PC-3 (cell line): ENCODE measurements at places on chromosomes 6 and 20. TPM values are rescaled to one million over a fixed set of nuclear protein-coding genes. Genes with fewer than 3 reads are reported as not detected.

The LTV1 gene
- total RNA-seq, result 20.7 and 25.1 TPM in 2 replicates

The C6orf52 gene
- 0.80 TPM in 1 of 2 replicates, not detected in the other for total RNA-seq

The MOXD1 gene
- total RNA-seq, result 5.0 and 9.9 TPM in 2 replicates

The KHDC1L gene
- total RNA-seq, result 0.80 and 2.4 TPM in 2 replicates

- peak; percentile 26 for DNase-seq
These were observed 72.4 kb upstream of the GTSF1L start for GRCh38 chr20:43799150-43799711.

GRCh38 chr20:25012616-25013189 lies 20.2 kb upstream of the APMAP start:
- DNase-seq, result no peak

- DNase-seq, result no peak
These were observed 17.0 kb upstream of the HLA-A start for GRCh38 chr6:29925321-29925720.

- no peak for DNase-seq
These were observed 74.4 kb upstream of the RIPOR2 start for GRCh38 chr6:25010176-25010575.

- no peak for DNase-seq
These were observed 663 bp downstream of the LST1 start for GRCh38 chr6:31586599-31587281.

DNA sequence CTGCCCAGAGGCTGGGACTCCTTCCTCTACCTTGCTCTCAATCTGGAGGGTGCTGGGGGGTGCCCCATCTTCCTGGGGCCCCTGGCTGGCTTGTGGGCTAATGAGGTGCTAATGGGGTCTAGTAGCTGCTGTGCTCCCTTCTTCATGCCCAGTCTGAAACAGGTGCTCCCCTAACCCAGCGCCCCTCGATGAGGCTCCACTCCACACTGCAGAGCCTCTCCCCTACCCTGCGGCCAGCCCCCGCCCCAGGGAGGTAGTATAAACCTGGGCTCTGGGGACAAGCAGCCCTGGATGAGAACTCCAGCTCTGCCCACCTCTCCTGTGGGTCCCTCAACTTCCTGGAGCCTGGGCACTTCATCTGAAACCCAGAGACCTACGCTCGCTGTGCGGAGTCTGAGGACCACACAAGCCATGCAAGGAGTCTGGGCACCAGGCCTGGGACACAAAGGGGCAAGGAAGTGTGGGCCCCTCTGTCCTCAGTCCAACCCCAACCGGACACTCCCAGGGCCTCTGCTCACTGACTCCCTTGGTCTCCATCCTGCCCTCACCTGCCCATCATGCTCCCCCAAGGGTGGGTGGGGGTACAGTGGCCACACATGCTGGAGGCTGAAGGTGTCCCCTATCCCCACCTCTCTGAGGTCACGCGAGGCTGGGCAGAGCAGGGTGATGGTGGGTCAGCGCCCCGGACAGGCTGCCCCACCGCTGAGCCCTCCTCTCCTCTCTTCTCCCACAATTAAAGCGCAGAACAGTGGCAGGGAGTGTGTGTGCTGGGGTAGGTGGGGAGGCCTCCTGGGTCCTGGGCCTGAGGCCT lies 6.1 kb downstream of the RPL10A start:
- DNase-seq, result no peak

DNA sequence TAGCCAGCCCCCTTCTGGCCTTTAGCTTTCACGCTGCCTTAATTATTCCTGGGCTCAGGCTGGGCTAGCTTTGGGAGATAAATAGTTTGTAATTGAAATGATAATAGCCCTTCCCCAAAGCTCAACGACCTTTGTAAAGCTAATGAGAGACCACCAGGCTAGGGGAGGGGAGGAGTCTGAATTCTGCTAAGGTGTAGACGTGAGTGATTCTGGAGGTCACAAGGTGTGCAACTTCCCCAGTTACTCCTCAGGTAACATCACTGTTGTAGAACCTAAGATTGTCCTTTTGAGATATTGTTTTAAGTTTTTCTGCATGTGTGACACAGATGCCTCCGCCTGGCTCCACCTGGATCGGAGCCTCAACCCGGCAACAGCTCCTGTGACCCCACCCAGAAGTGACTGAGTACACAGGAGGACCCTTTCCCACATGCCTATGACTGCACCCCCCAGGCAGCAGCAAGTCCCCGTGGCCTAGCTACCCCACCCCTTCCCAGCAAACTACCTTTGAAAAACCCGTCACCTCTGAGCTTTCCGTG lies 5.8 kb upstream of the GPR31 start:
- DNase-seq, result no peak
